ENCODE measurements at places on chromosomes 12 and 14.
A peak's percentile ranks its signal among the peaks of the same experiment; 100 is the strongest.

DNA sequence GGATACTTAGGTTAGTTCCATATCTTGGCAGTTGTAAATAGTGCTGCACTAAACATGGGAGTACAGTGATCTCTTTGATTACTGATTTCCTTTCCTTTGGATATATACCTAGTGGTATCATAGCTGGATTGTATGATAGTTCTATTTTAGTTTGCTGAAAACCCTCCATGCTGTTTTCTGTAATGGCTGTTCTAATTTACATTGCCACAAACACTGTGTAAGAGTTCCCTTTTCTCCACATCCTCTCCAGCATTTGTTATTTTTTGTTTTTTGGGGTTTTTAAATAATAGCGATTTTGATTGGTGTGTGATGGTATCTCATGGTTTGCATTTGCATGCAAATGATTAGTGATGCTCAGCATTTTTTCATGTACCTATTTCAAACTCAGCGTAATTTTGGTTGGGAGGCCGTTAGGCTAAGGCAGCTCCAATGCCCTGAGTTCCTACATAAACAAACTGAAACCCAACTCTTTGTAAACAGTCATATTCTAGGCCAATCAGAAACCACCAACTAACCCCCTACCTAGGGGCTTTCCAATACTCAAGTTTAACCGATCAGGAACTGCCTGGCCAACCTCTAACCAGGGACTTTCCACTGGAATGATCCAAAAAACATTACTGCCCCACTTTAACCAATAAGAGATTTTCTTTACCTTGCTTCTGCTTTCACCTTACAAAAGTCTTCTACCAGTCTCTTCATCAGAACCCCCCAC is 171.6 kb downstream of the FBXL14 start:
- DNase-seq = peak; percentile 13

DNA sequence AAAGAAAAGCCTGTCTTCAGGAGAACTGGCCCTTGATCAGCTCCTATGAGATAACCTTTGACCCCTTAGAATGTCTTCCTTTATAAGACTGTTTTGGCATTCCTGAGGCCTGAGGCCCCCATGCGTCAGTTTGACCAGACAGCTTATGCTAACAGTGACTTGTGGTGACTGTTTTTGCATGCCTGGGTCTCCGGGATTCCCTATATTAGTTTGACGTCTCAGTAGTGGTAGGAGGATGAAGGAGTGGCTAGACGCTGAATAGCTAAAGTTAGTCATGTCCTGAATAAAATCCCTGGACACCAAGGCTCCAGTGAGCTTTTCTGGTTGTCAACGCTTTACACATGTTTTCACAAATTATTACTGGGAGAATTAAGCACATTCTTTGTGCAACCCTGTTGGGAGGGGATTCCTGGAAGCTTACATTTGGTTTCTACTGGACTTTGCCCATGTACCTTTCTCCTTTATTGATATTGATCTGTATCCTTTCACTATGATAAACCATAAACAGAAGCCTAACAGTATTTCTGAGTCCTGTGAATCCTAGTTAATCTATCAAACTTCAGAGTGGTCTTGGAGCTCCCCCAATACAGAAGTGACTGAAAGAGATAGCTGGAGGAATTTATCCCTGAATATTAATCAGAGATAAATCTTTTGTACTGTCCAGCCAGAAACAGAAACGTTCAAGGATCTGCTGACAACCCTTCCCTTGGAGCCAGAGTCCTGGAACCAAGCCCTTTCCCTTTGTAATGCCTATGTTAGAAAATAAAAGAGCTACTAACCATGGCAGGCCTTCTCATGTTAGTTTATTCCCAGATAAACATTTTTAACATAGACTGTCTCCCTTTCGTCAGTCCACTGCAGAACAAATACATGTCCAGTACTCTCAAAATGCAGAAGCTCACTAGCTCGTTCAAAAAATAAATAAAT is 479.2 kb downstream of the RPS29 start:
- no peak for DNase-seq

DNA sequence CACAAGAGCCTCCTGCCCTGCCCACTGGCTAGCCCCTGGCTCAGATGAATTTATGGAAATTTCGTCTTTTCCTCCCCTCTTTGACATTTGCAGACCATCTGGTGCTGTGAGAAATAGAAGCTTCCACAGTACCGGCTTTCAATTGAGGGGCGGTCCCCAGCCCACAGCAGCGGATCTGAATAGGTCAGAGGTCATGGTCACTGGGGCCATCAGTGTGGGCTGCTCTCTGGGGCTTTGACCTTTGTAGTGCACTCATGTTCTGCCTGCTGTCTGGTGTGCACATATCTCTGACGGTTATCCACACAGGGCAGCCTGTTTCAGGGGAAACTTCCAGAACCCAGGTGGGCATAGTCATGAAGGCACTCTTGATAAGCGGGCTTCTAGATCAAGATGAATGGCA is 2.5 kb upstream of the RFLNA start:
- DNase-seq = no peak

GRCh38 chr12:38585086-38585485 is 268.5 kb downstream of the ALG10B start:
- no peak for DNase-seq

- DNase-seq = no peak
Measured at GRCh38 chr14:62209287-62209899, 447.2 kb downstream of the SNAPC1 start.

- no peak for DNase-seq
Measured at GRCh38 chr12:112018571-112019237, 5.5 kb downstream of the ERP29 start.

GRCh38 chr12:4685317-4685716 is 34.9 kb upstream of the GALNT8 start:
- no peak for DNase-seq

GRCh38 chr14:21136024-21136423 is 19.8 kb downstream of the OR5AU1 start:
- no peak for DNase-seq

GRCh38 chr14:105102361-105102870 is 37.2 kb upstream of the GPR132 start:
- no peak for DNase-seq

GRCh38 chr14:77052281-77053044 is 24.0 kb upstream of the IRF2BPL start:
- DNase-seq = no peak

DNA sequence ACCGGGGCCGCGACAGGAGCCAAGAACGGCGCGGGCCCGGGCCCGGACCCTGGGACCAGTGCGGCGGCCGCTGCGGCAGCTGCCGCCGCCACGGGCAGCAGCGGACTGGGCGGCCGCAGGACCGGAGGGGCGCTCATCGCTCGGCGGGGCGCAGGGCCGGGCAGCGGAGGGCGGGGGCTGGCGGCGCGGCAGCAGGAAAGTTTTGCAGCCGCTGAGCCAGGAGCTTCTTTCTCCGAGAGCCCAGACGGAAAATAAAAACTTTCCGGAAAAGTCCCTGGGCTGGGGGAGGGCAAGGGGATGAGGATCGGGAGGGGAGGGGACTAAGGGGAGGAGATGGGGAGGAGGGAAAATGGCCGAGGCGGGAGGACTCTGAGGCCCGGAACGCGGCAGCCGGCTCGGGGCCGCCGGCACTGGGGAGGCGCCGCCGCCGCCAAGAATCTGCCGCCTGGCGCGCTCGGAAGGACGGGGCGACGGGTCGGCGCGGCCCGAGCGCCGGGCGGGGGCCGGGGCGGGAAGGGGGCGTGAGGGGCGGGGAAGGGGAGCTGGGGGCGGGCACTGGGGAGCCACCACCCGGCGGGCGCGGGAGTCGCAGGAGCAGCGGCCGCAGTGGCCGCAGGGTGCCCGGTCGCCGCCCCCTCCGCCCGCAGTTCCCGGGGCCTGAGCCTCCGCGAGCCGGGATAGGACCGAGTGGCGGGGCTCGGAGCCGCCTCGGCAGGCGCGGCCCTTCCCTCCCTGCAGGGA is at the start of gene PRKD1:
TSS of gene PRKD1 (minus strand) at position 472 of the 741 bp plus-strand sequence.
- no peak for DNase-seq

- no peak for DNase-seq
Measured at GRCh38 chr14:98956661-98957060, 315.3 kb downstream of the BCL11B start.

GRCh38 chr14:105315211-105315721 is 718 bp downstream of the PACS2 start:
- DNase-seq = peak; percentile 58

DNA sequence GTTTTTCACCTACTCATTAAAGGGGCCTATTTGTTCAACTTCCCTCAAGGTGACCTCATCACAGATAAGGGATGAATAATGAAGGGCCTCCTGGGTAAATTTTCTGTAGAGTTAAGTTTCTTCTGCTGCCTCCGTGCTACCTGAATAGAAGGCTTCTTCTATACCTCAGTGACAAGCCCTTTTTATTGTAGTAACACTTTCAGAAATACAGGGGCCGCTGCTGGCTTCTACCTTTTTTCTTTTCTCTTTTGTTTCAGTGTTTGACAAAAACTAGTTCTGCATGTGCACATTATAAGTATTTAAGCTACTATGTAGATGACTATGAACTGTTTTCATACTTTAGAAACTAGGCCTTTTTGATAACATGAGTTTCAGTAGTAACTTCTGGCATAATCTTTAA is 207.0 kb downstream of the NAV3 start:
- no peak for DNase-seq

DNA sequence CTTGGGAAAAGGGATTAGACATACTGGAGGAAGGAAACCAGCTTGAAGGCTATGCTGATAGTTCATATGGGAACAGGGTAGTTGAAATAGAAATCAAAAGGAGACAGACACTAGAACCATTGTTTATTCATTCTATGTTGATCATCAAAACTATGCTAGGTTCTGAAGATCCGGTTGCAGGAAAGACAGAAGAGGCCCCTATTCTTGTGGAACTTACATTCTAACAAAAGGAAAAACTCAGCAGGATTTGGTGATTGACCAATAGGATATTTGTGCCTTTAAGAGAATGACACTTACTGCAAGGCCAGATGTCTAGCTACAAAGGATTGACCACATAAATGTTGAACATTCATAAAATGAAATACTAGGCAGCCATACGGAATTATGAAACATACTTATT is 179.2 kb downstream of the AKAP6 start:
- DNase-seq = no peak

DNA sequence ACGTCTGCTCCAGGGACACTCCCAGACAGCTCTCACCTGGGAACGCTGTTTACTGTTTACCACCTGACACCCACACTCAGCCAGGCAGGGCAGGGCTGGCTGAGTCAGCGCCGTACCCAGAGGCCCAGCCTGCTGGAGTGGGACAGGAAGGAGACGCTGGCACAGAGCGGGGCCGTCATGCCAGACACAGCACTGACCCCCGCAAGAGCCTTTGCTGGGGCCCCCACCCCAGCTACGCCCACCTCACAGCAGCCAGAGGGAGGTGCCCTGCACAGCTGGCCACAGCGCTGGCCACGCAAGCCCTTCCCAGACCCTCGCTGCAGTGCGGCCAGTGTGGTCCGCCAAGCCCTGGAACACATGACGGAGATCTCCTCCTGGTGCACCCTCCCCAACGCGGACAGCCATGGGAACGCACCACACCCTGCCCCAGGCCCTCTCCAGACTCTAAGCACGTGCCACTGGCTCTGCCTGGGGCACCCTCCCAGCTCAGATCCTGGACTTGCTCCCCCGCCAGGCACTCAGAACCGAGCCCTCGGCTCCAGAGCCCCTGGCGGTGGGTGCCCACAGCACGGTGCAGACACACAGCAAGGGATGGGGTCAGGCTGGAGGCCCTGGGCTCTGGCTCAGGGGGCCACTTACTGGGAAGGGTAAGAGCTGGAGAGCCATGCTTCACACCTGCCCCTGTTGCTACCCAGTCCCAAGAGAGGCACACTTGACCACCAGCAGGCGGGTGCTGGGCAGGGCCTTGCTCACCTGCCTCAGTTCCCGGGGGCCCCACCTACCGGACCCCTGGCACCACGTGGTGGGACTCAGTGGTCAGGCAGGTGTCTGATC is 5.7 kb downstream of the AHNAK2 start:
- no peak for DNase-seq

GRCh38 chr14:95078867-95079266 is 78.5 kb downstream of the DICER1 start:
- no peak for DNase-seq

DNA sequence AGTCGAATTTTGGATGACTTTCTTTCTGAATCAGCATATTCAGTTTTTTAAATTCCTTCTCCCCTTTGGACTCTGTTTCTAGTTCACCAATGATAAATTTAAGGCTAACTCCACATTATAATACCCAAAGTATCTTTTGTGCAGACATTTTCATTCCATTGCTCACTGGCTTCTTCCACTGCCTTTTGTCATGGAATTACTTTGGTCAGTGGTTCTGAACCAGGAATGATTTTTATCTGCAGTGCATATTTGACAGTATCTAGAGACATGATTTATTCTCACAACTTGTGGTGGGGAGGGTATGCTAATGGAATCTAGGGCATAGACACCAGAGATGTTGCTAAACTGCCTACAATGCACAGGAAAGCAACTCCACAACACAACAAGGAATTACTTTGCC is 234.4 kb upstream of the PRKD1 start:
- no peak for DNase-seq

DNA sequence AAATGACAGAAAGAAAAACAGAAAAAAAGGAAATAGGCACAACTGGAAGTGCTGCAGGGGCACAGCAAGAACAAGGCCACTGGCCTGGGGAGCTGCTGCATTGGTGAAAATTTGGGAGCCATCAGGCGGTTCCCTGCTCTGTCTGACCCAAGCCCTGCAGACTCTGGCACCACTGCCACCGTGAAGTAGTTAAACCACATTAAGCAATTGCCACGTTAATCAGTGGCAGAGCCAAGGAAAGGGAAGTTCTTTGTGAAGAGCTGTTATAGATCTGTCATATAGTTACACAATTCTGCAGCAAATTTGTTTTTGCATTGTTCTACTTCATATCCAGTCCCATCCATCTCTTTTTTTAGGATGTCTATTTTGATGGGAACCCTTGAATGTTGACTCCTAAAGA is 915.3 kb downstream of the FSCB start:
- no peak for DNase-seq

- DNase-seq = no peak
Measured at GRCh38 chr12:90959538-90960139, 4.7 kb upstream of the CCER1 start.

DNA sequence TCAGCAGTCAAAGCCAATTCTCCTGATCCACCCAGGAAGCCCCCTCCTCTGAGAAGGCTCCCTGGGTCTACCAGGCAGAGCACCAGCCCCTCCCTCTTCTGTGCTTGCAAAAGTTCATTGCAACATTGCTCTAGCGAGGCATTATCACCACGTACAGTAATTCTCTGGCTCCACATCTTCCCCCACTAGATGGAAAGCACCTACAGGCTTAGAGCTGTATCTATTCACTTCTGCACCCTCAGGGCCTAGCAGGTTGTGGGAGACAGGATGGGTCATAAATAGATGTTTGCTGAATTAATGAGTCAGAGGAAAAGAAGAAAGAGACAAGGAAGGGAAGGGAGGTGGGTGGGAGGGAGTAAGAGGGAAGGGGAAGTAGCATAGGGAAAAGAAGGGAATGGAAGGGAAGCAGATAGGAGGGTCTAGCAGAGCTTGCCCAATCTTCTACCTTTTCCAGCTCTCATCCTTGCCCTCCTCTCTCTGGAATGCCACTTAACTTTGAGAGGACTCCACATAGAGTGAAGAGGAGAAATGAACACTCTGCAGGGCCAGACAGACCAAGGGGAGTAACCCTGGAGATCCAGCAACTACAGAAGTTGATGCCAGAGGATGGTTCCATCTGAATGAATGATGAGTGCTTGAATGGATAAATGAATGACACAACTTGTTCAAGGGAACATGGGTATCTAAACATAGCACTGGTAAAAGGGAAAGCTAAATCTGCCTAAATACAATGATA is 42.0 kb upstream of the NT5DC3 start:
- DNase-seq = no peak

- no peak for DNase-seq
Measured at GRCh38 chr12:25797949-25798348, 160.5 kb upstream of the RASSF8 start.

GRCh38 chr12:57164966-57165625 is 17.7 kb upstream of the LRP1-AS start:
- no peak for DNase-seq

Measured in activated CD4-positive, alpha-beta memory T cell treated with anti-CD3 and anti-CD28 coated beads for 36 hours (primary cell).